ENCODE measurements at places on chromosomes 2 and 18.

DNA sequence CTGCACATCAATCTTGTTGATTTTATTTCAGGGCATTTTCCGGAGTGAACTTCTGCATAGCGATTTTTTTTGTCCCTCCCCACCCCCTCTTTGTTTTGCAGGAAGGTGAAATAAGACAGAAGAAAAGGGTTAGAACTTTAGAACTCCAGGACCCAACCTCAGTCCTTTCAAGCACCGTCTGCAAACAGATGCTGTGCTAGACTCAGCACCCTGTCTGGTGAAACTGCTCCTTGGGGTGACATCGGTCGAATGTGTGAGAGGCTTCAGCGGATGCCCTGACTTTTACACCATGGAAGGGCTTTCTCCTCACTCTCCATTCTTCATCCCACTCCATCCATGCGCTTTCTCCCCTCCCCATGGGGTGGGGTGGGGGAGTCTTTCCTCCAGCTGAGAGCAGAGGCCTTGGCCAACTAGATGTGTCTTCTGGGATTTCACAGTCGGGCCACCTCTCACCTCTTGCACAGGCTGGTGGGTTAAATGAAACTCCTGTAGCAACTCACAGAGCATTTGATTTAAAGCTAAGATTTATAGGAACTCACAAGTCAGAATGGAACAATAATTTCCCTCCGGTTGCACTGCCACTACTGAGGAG is 43.3 kb upstream of the EDAR start:
- no peak for DNase-seq

DNA sequence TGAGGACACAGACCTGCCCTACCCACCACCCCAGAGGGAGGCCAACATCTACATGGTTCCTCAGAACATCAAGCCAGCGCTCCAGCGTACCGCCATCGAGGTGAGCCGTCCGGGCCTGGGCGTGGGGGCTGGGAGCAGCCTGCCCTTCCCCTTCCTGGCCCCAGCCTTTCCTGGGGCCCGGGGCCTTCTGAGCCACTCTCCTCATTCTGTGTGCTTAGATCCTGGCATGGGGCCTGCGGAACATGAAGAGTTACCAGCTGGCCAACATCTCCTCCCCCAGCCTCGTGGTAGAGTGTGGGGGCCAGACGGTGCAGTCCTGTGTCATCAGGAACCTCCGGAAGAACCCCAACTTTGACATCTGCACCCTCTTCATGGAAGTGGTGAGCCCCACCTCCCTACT is 157.9 kb downstream of the DYSF start:
- no peak for DNase-seq

DNA sequence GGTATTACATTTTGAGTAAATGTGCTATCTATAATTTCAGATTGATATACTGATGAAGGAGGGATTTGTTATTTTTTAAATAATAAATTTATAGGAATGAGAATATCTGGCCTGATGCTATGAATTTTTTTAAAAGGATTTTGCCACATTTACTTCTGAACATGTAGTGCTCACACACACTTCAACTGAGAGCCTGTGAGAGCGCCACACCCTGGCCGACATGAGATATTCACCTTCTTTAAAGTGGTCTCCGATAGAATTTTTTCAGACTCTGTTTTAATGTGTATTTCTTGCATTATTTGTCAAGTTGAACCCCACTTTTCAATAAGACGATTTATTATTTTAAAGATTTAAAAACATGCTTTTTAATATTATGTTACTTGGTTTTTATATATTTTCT is 813.3 kb downstream of the DCC start:
- DNase-seq = peak; percentile 42

- DNase-seq = peak; percentile 10
Measured at GRCh38 chr2:158099716-158100115, 2.0 kb upstream of the UPP2 start.

- no peak for DNase-seq
Measured at GRCh38 chr2:83323038-83323437, 1136.0 kb downstream of the SUCLG1 start.

- no peak for DNase-seq
Measured at GRCh38 chr2:225425284-225425683, 25.8 kb downstream of the NYAP2 start.

- DNase-seq = peak; percentile 99
Measured at GRCh38 chr2:240584486-240585031, 2.0 kb upstream of the CAPN10 start.

GRCh38 chr2:230942371-230942770 is 17.3 kb upstream of the GPR55 start:
- no peak for DNase-seq

DNA sequence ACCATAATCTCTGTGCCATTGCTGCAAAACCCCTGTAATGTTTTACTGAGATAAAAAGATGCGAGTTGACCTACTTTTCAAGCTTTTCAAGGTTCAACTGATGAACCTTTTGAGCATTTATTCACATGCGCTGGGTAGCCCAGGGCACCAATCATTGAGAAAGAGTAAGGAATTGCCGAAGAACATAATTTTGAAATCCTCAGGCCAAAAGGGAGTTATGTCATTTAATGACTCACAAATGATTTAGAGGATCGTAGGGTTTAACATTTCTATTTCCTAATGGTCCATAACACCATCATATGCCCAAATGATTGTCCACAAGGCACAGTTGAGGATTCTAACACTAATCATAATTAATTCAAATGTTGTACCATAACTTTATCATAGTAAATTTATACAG is 20.2 kb upstream of the DLX1 start:
- no peak for DNase-seq

DNA sequence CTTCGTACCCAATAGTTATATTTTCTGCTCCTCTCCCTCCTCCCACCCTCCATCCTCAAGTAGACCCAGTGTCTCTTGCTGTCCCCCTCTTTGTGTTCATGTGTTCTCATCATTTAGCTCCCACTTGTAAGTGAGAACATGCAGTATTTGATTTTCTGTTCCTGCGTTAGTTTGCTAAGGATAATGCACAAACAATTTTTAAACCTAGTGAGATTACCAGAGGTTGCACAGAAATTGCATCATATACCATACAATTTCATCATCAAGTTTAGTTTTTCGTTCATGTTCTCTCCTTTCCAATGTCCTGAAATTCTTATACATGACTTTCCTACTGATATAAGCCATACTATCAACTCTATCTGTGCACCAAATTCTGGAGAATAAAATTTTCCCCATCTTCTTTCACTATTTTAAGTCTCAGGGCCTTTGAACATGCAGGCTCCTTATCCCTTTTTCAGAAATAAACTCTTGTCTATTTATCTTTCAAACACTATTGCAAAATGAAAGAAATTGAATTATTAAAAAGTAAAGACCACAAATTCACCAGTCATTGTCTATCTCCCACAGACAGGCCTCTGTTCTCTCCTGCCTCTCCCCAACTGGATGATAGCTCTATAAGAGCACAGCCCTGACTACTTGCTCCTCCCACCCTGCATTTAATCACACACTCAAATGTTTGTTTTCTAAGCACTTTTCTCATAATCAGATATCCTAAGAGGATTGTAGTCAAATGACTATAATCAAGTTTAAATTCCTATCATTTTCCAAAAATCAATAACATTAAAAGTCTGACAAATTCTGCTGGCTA is 27.2 kb upstream of the B4GALT6 start:
- DNase-seq = peak; percentile 14

DNA sequence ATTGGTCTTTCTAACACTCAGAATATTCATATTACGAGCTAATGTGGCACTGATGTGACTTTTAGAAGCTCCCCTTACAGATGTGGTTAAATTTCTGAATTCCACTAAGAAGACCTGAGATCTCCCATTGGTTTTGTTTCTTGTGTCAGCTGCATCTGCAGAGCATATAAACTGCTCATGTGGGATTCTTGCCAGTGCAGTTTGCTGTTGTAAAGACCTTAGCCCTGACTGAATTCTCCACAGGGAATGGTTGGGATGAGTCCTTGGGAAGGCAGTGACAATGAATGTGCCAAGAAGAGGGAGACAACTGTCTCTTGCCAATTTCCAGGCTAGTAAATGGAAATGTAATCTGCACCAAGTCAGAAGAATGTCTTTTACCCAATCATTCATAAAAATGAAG is 94.1 kb downstream of the PTPRM start:
- no peak for DNase-seq

DNA sequence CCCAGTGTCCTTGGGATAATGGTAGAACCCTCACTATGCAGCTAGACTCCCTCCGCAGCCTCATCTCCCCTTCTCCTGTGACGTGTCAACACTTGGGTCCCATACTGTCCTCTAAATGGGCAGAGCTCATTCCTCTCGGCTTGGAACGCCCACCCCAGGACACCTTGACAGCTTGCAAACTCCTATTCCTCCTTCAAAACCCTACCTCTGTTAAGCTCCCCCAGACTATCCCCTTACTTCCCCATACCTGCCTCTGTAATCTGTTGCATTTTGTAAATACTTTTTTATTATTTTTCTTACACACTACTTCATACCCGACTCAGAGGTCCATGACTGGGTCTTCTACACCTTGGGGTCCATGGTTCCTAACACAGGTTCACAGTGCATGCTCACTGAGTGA is 28.0 kb downstream of the STEAP3 start:
- no peak for DNase-seq

DNA sequence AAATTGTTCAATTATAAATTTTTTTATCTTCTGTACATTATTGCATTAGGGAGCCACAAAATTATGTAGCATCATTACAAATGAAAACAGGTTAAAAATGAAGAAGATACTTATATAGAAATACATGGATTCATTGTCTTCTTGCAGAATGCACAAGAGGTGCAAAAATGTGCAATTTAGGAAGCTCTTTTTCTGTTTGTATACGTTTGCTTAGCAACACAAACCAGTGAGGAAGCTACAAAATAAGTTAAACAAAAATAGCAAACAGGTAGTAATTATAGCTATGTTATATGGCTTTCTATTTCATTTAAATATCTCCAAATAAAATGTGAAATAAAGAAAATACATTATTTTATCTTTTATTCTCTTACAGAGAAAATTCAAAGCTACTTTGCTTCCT is 177.6 kb upstream of the SESTD1 start:
- no peak for DNase-seq
